Activated CD4-positive, CD25-positive, alpha-beta regulatory T cell treated with anti-CD3 and anti-CD28 coated beads, Interleukin-2, amount 50 U/mL, for 16 hours (primary cell): ENCODE measurements at places on chromosomes 2 and 18.

- no peak for DNase-seq
These were observed 1341.3 kb upstream of the LRRTM1 start for GRCh38 chr2:81645745-81646301.

- no peak for DNase-seq
These were observed 237.8 kb upstream of the THSD7B start for GRCh38 chr2:136527560-136527959.

- DNase-seq: no peak
These were observed 119.3 kb upstream of the GYPC start for GRCh38 chr2:126536605-126537200.

GRCh38 chr18:25055076-25055475 is 296.9 kb downstream of the ZNF521 start:
- no peak for DNase-seq

DNA sequence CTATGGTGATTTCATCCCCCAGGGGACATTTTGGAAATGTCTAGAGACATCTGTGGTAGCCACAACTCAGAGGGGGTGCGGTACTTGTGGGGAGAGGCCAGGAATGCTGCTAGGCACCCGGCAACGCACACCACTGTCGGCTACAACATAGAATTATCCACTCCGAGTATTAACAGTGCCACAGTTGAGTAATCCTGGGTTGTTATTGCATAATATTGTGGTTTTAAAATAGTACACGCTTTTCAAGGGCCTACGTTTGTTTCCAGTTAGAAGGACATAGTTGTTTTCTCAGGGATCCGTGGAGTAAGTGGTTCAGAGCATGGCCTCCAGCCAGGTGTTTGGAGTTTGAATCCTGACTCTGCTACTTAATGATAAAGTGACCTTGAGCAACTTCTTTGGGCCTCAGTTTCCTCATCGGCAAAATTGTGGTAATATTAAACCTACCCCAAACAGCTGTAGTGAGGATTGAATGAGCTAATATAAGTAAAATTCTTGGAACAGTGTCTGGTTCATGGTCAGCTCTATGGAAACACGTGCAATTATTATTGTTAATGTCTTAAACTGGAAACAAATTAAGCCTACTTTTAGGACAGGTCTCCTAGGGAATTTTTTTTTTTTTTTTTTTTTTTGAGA is 24.5 kb downstream of the CYP27A1 start:
- DNase-seq: no peak

GRCh38 chr2:27316655-27317412 is 6.1 kb downstream of the MPV17 start:
- no peak for DNase-seq

DNA sequence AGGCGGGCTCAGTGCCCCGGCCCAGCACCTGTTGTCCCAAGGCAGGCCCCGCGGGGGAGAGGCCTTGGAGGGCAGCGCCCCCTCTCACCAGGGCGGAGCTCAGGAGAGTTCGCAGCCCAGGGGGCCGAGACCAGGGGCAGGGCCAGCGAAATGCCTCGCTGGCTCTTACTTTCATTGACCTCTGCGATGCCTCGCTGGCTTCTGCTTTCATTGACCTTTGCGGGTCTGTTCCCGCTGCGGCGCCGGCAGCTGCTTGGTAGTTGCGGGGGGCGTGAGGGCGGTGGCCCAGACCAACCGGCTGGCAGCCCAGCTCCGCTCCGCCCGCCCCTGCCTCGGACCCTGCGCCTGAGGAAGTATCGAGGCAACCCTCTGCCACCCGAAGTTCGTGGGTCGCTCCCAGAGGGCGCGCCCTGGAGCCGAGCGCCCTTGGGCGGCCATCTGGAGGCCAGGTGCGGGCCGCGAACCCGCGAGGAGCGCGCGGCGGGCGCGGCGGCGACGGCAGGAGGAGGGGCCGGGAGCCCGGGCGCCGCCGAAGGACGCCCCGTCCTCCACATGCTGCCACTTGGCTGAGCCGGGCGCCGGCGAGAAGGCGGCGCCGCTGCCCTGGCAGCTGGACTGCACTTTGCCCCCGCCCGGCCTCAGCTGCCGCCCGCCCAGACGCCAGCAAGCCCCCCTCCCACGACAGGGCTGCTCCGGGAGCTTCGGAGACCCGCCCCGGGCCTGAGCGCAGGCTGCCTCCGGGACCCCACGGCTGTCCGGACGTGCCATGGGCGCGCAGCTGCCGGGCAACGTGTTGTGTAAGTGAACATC is 118.0 kb upstream of the MSTN start:
- no peak for DNase-seq

- DNase-seq: no peak
These were observed 1.2 kb downstream of the TMEM237 start for GRCh38 chr2:201642086-201642578.

- no peak for DNase-seq
These were observed 92.2 kb upstream of the NCKAP5 start for GRCh38 chr2:133660510-133660909.

GRCh38 chr18:2963048-2963447 is 49.9 kb downstream of the LPIN2 start:
- no peak for DNase-seq

DNA sequence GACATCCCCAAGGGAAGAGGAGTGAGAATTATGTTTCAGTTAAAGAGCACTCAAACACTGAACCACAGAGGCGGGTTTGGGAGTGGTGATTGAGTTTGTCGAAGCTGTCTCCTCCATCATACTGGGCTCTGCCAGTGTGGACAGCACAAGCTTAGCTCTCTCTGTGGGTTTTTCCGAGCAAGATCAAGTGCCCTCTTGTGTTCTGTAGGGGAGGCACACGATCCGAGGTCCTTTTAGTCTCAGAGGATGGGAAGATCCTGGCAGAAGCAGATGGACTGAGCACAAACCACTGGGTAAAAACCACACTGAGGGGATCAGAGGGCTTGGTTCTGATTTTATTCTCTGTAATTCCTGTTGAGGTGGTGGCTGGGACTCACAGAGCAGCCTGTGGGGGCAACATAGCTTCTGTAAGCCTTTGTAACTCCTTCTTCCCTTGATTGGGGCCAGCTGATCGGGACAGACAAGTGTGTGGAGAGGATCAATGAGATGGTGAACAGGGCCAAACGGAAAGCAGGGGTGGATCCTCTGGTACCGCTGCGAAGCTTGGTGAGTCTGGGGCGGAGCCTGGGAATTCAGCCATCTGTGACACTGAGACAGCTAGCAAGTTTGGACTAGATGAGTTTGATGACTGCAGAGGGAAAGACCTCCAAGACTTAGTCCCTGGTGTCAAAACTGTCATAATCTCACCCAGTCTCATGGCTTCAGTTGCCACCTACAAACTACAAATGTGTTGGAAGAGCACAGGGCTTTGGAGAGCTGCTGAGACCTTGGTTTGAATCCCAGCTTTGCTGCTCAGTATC is 2.0 kb downstream of the NAGK start:
- DNase-seq: no peak

GRCh38 chr2:42147641-42148274 is 21.4 kb upstream of the EML4 start:
- no peak for DNase-seq

DNA sequence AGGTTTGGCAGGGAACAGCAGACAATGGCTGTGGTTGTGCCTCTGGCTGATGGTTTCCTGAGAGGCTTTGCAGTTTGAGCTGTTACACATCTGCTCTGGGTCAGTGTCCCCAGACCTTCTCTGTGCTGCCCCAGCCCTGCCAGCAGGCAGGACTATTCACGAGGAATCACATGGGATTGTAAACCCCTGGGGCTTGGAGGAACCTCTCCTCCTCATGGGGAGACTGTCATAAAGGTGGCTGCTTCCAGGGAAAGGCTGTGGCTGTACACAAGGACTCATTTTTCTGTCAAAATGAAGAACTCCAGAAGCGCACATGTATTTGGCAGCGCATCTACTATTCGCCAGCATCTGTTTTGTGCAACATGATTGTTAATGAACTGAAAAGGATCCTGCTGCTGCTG is 142.6 kb upstream of the CYP1B1 start:
- DNase-seq: no peak

DNA sequence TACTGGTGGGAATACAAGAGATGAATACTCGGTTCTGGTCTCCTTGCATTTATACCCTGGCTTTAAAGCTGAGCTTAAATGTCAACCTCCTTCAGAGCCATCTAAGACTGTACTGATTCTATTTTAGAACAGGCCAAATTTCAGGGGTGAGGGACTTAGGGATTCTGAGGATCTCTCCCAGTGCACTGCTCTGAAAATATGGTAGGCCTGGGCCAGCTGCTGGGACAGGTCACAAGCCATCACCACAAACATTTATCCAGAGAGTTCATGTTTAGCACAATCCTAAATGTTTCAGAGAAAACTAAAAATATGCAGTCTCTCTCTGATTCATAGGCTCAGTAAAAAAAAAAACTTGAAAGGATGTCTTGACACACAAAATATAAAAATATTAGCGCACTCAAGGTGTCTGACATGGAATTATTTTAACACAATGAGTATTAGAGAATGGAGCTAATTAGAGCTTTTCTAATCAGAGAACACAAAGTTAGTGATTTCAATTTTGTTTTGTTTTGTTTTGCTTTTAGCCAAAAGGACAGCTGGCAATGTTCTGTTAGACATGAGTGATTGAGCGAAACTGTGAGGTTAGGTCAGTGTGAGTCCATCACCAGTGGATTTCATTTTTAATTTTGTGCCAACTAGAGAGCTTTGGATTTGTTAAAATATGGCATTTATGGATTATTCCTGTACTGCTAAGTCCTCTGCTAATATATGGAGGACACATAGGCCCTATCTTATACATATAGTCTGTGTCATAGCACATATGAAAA is 38.8 kb downstream of the MFSD6 start:
- DNase-seq: no peak

DNA sequence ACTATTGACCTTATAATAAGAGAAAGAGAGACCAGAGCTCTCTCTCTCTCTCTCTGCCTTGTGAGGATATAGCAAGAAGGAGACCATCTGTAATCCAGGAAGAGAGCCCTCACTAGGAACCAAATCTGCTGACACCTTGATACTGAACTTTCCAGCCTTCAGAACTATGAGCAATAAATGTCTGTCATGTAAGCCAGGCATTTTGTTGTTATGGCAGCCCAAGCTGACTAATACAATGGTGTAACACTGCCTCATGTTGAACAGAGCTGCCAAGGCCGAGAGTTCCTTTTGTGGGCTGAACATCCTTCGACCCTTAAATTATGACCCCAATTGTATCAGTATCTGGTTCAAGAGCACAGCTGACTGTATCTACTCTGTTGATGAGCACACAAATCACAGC is 108.0 kb downstream of the LRRC30 start:
- DNase-seq: no peak

GRCh38 chr2:217790681-217791392 is 212.0 kb downstream of the TNS1 start:
- DNase-seq: no peak

DNA sequence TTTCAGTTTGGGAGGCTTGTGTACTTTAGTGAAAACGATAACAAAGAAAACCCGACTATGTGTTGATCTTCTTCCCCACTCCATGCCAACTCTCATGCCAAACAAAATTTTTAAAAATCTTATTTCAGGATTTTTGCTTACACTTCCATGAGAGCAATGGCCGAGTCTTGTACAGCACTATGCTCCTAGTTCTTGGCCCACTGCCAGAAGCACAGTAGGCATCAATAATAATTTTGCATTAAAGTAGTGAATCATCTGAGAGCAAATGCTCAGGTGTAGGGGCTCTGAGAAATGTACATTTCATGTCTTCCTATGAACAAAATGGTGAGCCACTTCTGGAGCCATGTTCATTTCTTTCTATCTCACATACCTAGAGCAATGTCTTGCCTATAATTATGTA is 62.2 kb downstream of the MAP3K19 start:
- no peak for DNase-seq

- no peak for DNase-seq
These were observed 310.3 kb upstream of the HS6ST1 start for GRCh38 chr2:128628996-128629395.

DNA sequence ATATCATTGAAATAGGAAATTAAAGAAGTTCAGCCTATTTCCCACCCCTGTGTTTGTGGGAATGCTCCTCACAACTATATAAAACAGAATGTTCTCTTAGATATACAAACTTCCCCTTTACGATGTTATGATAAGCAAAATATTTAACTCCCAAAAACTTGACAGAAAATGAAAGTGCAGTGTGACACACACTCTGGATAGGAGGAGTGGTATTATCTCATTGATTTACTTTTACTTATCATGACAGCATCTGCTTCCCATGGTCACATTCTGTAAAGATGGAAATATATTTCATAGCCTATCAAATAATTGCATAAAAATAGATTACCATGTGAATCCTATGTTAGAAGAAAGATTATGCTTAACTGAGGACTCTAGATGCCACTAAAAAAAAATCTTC is 96.6 kb upstream of the STK17B start:
- no peak for DNase-seq

GRCh38 chr2:4765787-4766530 is 926.2 kb upstream of the SOX11 start:
- DNase-seq: no peak

GRCh38 chr2:165357758-165358157 is 111.7 kb upstream of the CSRNP3 start:
- DNase-seq: no peak

GRCh38 chr18:42586601-42587000 is 528.9 kb downstream of the RIT2 start:
- no peak for DNase-seq

DNA sequence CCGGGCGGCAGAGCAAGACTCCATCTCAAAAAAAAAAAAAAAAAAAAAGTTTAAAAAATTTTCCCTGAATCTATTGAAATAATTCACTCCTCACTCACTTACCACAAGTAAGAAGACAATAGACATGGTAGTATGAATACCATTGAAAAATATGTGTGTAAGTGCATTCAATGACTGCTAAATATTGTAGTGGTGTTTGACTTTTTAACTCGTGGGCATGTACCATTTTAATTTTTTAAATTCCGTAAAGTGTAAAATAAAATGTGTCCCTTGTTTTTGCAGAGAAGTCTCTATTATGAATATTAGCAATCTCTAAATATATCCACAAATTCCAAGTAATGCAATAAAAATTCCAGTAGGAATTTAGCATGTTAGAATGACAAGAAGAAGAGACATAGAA is 134.1 kb downstream of the COPS8 start:
- DNase-seq: no peak

DNA sequence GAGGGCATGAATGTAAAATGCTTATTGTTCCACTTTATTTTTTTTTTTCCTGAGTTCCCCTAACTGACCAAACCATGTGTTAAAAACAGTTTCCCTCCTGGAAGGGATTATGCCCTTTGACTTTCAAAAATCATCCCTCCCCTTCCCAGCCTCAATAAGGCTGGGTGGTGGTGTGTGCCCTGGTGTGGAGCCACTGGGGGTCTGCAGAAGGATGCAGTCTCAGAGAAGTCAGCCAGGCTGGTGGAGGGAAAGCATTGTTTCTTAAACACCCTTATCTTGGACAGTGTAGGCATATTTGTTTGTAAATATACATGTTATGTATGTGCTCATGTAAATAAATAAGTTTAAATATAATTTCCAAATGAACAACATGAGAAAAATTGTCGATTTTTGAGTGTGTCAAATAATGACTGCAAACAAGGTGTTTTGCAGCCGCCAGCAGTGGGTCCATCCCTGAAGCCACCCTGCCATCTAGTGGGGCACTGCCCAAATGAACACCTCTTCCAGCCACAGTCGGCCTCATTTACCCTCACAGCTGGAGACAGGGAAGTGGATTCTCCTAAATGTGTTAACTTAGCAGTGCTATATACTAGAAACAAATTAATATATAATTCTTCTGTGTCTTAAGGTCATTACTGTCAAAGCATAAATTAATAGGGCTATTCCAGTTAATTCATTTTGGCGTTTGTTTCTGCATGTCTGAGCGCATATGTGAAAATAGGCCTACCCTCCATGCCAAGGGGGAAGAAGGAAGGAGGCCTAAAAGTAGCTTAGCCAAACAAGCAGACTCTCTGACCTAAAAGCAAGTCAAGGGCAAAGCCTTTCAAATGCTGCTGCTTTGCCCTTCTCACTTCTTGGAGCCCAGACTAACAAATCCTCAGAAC is 209.6 kb upstream of the PIK3C3 start:
- DNase-seq: no peak
